ENCODE measurements at places on chromosomes 3 and 15.

DNA sequence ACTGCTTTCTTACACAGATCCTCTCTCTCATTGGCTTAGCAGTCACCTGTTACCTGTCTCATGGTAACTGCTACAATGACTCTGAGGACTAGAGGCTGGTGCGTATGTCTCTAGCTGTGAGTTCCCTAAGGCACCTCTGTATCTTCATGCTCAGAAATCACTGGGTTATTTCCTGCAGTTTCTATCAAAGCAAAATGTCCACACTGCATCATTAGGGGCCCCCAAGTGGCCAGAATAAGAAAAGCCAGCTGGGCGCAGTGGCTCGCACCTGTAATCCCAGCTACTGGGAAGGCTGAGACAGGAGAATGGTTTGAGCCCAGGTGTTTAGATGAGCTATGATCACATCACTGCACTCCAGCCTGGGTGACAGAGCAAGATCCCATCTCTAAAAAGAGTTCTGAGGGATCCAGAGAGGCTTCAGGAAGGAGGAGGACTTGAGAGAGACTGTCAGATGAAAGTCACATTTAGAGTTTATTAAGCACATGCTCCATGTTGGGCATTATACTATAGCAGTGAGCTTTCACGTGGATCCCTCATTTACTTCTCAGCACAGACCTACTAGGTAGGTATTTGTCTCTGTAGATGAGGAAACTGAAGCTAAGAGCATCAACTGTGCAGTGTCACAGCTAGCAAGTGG, 2.3 kb upstream of the VPS18 start:
- DNase-seq = no peak

- DNase-seq = no peak
These were observed 93.7 kb downstream of the ABI3BP start for GRCh38 chr3:100899440-100900091.

DNA sequence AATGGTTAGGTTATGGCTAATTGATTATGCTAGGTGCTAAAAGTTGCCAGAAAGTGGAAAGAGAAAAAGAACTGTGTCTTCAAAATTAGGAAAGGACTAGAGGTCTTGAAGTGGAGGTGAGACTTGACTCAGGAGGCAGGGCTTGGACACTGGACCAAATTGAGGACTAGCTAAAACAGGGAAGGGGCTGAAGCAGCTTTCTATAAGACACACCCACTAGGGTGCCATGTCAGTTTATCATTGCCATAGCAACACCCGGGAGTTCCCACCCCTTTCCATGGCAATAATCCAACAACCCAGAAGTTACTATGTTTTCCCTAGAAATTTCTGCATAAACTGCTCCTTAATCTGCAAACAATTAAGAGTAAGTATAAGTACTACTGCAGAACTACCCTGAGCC, 42.9 kb upstream of the MITF start:
- no peak for DNase-seq

GRCh38 chr15:65208647-65209046, 2.6 kb downstream of the CILP start:
- no peak for DNase-seq

GRCh38 chr3:72724070-72724469, 124.2 kb downstream of the SHQ1 start:
- DNase-seq = no peak

DNA sequence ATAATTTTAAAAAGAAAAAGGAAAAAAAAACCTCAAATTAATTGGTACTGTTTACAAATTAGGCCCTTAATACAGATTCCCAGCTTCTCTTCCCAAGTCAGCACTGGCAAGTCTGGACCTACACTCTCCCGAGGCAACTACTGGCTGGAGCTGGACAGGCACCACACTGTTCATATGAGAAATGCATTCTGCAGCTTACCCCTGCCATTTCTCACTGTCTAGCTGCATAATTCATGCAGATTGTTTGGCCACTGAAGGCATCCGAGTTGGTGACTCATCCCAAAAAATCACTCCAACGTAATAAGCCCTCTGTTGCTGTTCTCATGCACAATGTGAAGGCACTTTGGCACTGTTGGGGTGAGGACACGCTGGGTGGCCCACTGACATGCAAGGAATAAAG, 45.3 kb downstream of the ROPN1B start:
- DNase-seq = no peak

DNA sequence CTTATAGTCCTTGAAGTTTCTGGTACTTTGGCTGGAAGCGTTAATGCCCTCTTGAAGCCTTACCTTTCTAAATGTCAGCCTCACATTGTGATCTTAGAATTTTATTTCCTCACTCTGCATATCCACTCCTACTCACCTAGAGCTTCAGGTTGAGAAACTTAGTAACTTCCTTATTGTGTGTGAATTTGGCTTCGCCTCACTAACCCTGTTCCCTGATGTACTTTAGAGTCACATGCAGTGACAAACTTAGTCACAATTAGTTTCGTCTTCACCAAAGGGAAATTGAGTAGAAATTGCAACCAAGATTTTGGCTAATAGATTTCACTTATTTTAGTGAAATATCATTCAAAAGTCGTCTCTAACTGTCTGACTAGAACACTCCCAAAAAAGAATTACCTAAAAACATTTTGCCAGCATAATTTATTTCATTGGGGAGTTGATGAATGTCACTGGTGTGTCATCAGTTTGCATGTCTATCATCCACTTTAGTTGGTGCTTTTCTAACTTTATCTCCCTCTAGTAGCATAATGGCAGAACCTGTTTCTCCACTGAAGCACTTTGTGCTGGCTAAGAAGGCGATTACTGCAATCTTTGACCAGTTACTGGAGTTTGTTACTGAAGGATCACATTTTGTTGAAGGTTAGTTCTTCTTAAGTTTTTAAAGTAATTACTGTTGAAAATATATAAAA, 960 bp downstream of the MFN1 start:
- no peak for DNase-seq

GRCh38 chr15:57797568-57798267, 91.2 kb downstream of the POLR2M start:
- DNase-seq = no peak

- DNase-seq = no peak
These were observed 31.3 kb upstream of the EBLN2 start for GRCh38 chr3:73030073-73030597.

DNA sequence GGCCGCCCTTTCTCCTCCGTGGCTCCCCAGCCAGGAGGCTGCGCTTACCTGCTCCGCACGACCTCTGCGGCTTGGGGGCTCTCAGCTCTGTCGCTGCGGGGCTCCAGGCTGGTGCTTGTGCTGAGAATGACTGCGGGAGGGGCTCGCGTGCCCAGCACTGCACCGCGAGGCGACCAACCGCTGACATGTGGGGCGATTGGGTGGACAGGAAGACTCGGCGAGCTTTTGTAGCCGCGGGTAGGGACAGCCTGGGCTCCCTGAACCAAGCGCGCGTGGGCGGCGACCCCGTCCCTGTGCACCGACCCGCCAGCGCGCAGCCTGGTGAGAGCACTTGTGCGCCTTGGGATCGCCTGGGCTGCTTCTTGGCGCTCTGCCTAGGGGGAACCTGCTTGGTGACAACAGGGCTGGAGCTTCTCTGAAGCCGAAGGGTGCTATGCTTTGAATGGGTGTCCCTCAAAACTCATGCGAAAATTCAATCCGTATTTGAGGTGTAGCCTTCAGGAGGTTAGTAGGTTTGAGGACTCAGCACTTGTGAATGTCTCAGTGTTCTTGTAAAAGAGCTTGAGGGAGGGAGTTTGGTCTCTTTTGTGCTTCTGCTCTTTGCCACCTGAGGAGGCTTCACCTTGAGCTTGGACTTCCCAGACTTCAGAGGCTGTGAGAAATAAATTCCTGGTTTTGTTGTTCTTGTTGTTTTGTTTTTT, 50.4 kb downstream of the IL12A start:
- DNase-seq = no peak

- DNase-seq = no peak
These were observed 5.5 kb upstream of the CFAP100 start for GRCh38 chr3:126389112-126389793.

DNA sequence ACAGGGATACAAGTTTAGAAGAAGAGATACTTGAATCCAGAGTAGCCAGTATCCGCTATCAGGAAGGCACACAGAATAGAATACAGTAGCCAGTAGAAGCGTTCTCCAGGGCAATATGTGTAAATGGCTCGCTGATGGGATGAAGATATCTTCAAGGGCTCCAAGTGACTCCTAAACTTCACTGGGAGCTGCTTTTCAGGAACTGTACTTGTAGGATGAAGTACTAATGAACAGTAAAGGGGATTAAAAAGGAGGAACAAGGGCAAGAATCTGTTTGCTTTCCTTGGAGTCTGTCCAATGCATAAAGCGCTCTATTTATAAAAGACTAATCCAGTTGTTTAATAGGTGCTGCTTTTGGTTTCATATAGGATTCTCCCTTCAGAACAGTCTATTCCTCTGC, 78.4 kb downstream of the THRB start:
- DNase-seq = no peak

DNA sequence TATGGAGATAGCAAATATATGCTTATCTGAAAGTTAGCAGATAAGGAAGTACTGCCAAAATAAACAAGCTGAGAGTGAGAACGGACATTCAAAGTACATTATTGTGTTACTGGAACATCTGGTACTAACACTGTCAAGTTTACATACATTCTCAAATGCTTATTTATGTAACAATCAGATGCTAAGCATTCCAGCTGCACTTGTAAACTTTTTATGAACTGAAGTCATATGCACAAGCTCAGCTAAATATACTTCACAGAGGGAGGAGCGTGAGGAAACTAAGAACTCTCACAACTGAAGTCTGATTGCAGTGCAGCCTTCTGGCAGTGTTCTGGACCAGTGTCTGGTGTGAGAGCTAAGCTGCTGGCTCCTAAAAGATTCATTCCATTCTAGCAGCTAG, 223.7 kb upstream of the NANOGP8 start:
- DNase-seq = no peak

- DNase-seq = no peak
These were observed 46.8 kb downstream of the PXYLP1 start for GRCh38 chr3:141278196-141279076.

DNA sequence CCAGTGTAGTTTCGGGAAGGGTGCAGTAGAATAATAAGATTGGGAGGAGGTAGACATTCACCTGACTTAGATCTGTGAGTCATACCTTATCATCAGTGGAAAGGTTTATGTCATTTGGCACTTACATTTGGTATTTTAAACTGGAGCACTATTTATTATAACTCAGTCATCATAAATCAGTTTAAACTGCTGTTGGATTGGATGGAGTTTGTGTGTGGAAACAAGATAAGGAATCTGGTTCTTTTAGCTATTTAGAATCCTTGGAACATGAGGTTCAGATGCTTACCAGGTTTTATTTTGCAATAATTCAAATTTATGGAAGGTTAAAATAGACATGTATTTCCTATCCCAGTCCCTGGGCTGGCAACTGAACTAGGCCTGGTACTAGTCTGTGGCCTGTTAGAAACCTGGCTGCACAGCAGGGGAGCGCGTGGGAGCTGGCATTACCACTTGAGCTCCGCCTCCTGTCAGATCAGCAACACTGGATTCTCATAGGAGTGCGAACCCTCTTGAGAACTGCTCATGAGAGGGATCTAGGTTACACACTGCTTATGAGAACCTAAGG, 34.5 kb downstream of the ZFAND6 start:
- no peak for DNase-seq

All from activated CD4-positive, CD25-positive, alpha-beta regulatory T cell treated with anti-CD3 and anti-CD28 coated beads, Interleukin-2, amount 50 U/mL, for 16 hours (primary cell).